ENCODE measurements at places on chromosomes 13 and 19.

DNA sequence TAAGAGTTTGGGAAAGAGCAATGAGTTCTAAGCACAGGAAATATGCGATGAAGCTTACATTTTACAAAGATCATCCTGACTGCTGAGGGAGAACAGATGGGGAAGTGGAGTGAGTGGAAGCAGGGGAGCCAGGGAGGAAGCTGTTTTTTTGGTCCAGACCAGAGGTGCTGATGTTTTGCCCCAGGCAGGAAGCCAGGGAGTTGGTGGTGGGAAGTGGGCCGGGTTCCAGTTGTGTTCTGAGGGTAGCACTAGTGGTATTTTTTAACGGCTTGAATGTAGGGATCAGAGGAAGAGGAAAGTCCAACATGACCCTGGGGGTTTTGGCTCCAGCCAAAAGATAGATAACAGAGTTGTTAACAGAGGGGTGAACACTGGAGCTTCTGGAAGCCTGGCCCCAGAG, 20.7 kb upstream of the OLFM4 start:
- no peak for DNase-seq

DNA sequence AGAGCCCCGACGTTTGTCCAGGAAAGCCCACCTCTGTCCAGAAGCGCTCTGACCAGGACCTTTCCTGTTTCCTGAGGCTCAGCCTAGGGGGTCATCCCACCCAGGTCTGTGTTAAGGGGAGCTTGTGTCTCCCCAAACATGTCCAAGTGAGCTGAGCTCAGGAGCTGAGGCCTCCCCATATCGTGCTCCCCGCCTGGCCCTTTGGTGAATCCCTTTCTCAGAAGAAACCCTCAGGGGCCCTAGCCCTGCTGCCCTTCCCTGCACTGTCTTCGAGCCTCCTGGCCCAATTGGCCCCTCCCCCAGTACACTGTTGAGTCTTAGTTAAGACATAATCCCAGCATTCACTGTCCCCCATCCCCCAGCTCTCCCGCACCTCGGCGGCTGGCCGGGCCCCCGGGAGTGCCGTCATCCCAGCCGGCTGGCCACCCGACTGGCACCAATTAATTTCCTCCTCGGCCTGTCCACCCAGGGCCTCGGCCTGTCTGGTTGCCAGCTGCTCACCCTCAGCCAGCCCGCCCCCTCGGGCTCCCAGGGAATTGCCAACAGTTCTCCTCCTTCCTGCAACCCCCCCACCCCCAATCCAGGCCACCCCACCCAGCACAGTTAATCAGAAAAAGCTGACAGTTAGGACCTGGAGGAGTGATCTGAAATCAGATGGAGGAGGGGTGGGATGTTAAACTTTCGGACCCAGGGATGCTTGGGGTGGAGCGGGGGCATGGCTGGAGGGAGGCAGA, 13.6 kb downstream of the IER2 start:
- DNase-seq, result peak; percentile 81

DNA sequence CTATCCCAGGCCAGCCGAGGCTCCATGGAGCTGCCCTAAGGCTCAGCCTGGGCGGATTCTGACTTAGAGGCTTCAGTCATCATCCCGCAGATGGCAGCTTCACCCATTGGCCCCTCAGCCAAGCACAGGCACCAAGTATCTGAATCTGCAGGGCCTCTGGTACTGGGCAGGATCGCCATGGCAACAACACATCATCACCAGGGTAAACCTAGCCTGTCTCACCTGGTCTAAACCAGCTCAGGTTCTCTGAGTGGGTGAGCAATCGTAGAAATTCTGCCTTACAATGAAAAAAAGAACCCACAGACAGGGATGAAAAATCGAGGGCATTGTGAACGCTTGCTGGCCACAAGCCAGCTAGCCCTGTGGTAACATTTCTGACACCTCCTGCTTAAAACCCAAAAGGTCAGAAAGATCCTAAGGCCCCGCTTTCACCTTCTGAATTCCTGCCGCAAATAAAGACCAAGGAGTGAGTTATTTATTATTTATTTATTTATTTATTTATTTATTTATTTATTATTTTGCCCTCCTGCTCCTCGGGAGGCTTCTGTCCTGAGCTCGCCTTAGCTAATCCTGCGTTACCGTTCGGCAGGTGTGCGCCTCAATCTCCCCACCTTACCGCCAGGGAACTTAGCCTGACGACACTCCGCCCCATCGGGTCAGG, 12.0 kb upstream of the CEACAM21 start:
- DNase-seq, result peak; percentile 60

- no peak for DNase-seq
Measured at GRCh38 chr13:99709134-99709533, 207.9 kb downstream of the TM9SF2 start.

DNA sequence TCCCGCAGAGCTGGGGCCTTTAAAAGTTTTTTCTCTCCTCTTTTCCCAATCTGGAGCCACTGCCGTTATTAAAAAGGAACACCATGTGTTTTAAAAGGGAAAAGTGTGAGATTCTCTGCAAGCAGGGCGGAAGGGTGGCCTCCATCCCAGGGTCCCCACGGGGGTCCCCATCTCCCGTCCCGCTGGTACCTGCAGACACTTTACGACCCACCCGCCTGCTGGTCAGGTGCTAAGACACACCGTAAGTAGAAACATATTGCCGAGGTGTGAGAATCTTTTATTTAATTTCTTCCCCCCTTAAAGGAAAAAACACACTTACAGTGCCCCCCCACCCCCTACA, 1.8 kb downstream of the CRLF1 start:
- DNase-seq, result no peak

GRCh38 chr13:75339635-75340374, 142.2 kb downstream of the TBC1D4 start:
- DNase-seq, result no peak

DNA sequence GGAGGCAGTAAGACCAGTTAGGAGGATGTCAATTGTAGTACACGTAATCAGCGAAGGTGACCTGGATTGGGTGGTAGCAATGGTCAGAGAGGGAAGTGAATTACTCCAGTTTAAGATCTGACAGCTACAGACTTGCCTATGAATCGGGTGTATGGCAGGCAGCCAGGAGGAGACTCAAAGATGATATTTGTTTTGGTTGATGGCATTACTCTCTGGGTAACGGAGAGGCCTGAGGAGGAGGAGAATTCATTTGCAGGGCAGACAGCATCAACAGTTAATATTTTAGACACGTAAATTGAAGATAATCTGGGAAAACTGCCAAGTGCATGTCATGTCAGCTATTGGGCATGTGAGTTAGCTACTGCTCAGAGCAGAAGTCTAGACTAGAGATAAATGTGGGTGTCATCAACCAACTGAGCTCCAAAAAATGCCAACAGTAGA, 109.2 kb downstream of the SGCG start:
- DNase-seq, result no peak

DNA sequence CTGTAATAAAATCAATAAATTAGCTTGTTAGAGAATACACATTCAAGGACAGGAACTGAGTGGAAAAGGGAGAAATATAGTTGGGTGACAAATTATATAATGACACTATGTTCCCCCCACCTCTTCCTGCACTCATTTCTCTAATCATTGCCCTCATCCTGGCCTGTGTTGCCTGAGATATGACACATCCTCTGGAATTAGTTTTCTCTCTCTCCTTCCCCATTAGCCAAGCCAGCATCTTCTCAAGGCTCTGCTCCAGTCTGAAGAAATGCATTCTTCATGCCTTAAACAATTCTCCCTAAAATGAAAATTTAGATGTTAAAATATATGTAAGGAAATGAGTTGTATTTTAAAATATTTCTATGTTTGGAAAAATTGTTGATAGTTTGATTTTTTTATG, 280.3 kb downstream of the POU4F1 start:
- no peak for DNase-seq
